ENCODE measurements at places on chromosomes 7 and 10.

- DNase-seq: no peak
Measured at GRCh38 chr10:123755061-123755460, 88.9 kb downstream of the GPR26 start.

- no peak for DNase-seq
Measured at GRCh38 chr7:107754642-107755041, 10.7 kb downstream of the CBLL1 start.

DNA sequence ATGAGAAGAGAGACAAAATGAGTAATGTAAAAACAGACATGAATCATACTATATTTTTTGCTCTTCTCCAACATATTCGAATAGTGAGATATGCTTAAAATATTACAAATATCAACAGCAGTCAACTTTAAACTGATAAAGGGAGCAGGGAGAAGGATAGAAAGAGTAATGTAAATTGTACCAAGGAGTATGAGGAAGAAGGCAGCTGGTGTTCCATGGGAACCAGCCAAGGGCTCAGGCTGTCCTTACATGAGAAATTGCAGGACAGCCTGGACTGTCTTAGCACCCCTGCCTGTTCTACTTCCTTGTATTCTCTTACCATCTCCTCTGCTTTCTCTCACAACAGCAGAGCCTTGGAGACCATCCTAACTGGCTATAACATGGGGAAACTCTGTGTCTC, 128.7 kb downstream of the TSPAN12 start:
- DNase-seq: no peak

- no peak for DNase-seq
Measured at GRCh38 chr7:110775046-110775445, 315.9 kb upstream of the LRRN3 start.

DNA sequence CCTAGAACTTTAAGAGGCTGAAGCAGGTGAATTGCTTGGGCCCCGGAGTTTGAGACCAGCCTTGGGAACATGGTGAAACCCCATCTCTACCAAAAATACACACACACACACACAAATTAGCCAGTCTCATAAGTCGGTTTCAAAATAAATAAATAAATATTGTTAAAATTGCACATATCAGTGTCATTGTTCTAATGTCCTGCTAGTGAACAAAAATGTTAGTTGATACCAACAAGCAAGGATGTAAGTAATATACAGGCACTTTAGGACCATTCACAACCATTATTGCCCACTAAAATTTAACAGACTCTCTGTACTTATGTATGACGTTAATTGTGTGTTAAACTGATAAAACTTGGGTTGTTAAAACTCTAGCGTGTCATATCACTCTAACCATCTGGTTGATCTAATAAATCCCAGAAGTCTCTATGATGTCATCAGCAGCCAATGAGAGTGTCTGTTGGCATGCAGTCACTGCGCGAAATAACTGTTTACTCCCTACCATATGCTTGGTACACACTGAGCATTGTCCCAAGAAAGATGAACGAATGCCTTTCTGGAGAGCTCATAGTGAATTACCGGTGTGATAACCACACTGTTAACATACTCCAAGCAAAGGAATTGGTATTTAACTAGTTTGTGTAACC, 30.4 kb upstream of the OTUD1 start:
- no peak for DNase-seq

GRCh38 chr10:92173996-92174395, 116.9 kb downstream of the CPEB3 start:
- no peak for DNase-seq

GRCh38 chr7:46532571-46532970, 611.5 kb upstream of the IGFBP3 start:
- DNase-seq: no peak

GRCh38 chr7:149409895-149410294, 51.0 kb downstream of the ZNF777 start:
- DNase-seq: no peak

DNA sequence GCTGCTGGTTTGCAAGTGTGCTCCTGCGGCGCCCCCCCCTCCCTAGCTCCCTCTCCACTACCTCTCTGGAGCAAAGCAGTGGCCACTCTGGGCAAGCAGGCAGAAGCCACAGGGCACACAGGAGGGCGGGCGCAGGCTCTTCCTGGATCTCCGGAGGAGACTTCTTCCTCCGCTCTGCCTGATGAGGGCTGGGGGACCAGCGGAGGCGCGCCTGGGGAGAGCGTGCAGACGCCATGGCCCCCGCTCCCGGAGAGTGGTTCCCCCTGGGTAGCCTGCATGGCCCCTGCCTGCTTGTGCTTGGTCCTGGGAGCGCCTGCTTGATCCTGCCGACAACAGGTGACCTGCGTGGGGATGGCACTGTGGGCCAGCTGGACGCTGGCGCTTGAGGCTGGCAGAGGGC, 29.0 kb downstream of the ANKMY2 start:
- DNase-seq: no peak

GRCh38 chr10:42801135-42801534, 18.5 kb downstream of the BMS1 start:
- no peak for DNase-seq

DNA sequence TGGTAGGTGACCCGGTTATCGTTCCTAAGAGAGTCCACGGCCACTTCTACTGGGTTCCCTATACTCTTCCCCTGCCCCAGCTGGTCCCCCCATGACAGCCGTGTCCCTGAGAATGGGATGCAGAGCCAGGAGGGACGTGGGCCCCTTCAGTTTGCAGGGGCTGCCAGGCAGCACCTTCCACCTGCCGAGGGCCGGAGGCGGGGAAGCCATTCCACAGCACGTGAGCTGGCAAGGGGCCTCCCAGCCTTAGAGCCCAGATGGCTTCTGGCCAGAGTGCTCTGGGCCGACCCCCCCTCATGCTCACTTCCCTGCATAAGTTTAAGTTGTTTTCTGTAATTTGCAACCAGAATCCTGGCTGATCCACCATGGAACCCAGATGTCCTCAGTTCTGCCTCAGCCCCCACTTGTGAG, 39.0 kb downstream of the DIP2C start:
- no peak for DNase-seq

GRCh38 chr10:6164271-6165095, 38.2 kb upstream of the PFKFB3 start:
- no peak for DNase-seq

- DNase-seq: no peak
Measured at GRCh38 chr7:74306004-74306729, 17.0 kb downstream of the CLIP2 start.
